Fibroblast of skin of abdomen (primary cell): ENCODE measurements at places on chromosomes 4 and X.

DNA sequence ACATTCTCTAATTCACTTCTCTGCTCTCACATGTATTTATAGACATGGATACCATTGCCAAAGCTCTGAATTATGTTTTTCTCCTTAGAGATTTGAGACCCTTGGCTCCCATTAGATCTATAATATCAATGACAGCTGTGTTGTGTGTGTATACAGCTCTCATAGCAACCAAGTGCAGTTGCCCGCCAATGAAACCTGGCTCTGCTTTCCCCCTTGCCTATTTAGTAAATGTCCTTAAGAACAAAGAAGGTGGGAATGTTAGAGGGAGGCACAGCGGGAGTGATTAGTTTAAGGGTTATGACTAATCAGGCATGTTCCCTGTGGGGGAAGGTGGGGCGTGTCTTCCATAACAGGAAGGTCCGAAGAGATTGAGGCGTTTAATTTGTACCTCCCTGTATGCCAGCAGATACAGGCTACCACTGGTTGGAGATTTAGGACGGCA lies 100.5 kb upstream of the TBC1D9 start:
- peak; percentile 38 for DNase-seq

DNA sequence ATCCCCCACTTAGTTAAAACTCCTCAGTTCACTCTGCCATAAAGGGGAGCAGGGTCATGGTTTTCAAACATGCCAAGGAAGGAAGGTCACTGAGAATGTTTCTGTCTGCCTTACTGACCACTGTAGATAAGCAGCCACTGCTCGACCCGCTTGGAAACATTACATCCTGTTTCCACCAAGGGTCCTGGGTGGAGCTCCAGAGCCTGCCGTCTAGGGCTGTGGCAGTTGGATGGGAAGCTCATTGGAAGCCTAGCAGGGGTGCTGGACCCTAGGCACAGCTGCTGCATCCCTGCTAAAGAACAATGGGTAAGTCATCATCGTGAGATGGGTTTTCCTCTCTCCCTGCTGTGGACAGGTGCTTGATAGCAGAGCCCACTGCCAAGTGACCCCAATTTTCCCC lies 76.0 kb upstream of the SRD5A3 start:
- DNase-seq: no peak

DNA sequence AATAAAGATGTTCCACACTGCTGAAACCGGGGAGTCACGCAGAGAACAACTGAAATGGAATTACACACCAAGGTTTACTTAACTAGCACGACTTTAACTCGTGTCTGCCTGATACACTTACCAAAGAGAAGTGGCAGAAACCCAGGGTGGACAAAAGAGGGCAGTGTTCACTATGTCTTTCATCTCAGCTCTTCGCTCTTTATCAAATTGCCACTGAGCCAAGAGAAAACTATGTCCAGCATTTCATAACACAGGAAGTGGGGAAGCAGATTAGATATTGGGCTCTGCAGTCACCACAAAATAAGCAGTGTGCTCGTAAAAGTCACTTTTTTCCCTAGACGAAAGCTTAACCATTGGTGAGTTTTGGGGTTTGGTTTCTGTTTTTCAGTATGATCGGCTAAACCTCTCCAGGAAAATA lies 155.7 kb downstream of the CHIC2 start:
- DNase-seq: peak; percentile 94

GRCh38 chrX:56232221-56233082 lies at the start of gene KLF8:
Gene KLF8 (plus strand): TSS chrX:56232356. CDS start chrX:56233335, 979 bp downstream.
- no peak for DNase-seq

DNA sequence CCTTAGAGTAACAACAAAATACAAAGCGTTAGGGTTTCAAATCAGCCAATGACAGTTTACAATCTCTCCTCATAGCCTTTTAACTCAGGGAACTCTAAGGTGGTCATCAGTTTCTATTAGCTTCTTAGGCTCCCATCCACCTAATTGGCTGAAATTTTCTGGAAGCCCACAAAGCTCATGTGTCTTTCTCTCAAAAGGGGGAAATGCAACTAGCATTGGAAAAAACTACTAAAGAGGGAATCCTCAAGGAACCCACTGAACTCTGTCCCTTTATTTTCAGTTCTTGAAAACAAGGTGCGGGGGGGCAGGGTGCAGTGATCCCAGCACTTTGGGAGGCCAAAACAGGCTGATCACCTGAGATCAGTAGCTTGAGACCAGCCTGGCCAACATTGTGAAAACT lies 56.4 kb downstream of the PDGFC start:
- DNase-seq: no peak

DNA sequence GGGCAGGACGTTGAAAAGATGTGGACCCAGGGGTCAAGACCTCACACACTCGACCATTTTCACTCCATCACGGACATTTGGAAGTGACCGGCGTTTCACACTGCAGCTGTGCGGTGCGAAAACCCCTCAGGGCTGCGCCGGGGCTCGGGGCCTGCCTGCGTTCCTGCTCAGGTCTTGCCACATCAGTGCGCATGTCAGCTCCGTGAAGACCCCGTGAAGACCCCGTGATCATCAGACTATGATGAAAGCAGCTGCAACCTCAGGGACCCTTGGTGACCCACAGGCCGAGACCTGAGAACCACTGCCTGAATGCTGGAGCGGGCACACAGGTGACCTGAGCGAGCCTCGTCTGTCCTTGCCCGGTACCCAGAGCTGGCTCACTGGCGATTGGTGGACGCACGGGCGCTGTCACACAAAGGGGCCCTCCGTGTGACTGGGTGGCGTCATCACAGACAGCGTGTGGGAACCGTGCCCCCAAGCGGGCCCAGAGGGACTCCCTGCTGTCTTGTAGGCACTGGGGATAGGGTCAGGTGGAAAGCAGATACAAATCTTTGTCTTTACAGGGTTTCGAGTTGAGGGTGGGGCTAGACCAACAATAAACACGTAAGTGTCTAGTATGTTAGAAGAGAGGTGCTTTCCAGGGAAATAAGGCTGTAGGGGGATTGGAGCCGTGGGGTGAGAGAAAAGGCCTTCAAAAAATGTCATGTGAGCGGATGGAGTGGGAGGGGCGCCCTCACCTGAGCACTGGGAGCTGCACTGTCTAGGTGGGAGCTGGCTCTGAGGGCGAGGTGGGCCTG lies 12.7 kb downstream of the MSANTD1 start:
- no peak for DNase-seq

DNA sequence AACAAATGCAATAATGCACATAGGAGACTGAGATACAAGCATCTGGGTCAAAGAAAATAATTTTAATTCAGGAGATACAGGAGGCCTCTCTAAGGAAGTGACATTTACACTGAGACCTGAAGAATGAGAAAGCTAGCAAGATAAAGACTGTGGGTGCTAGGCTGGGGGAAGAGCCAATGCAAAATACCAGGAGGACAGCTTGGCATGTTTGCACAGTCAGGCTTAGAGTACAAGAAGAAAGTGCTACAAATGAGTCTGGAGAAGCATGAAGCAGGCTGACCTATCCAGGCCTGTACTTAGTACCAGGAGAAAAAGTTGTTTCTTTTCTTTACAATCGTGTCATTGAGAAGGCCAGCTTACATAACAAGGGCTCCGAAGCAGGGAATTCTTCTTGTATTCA lies 56.9 kb downstream of the GABRB1 start:
- no peak for DNase-seq

GRCh38 chrX:11267425-11267824 lies 25.8 kb upstream of the AMELX start:
- DNase-seq: peak; percentile 50

- no peak for DNase-seq
Observed at GRCh38 chrX:145552643-145553042, 265.0 kb upstream of the SLITRK2 start.

GRCh38 chrX:40734971-40735324 lies 394 bp downstream of the MED14 start:
- peak; percentile 8 for DNase-seq

GRCh38 chr4:3655963-3656362 lies 110.2 kb upstream of the ADRA2C start:
- no peak for DNase-seq
